Calu3 (cell line): ENCODE measurements at places on chromosomes 7 and 10.

DNA sequence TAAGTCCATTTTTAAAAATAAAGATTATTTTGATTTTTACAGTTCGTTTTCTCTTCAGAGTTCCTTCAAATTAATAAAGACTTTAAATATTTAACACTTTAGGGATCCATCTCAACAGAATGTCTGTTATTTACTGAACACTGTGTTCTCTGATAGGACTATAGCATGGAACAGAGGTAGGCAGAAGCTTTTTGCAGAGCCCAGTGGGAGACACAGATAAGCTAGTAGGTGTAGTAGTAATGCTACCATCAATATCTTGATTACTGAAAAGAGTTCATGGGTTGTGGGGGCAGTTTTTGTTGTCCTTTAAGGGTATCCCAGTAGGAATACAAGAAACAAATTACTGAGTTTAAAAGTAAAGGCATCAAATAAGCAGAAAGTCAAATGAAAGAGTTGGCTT is 140.5 kb downstream of the HBP1 start:
- DNase-seq, result no peak

DNA sequence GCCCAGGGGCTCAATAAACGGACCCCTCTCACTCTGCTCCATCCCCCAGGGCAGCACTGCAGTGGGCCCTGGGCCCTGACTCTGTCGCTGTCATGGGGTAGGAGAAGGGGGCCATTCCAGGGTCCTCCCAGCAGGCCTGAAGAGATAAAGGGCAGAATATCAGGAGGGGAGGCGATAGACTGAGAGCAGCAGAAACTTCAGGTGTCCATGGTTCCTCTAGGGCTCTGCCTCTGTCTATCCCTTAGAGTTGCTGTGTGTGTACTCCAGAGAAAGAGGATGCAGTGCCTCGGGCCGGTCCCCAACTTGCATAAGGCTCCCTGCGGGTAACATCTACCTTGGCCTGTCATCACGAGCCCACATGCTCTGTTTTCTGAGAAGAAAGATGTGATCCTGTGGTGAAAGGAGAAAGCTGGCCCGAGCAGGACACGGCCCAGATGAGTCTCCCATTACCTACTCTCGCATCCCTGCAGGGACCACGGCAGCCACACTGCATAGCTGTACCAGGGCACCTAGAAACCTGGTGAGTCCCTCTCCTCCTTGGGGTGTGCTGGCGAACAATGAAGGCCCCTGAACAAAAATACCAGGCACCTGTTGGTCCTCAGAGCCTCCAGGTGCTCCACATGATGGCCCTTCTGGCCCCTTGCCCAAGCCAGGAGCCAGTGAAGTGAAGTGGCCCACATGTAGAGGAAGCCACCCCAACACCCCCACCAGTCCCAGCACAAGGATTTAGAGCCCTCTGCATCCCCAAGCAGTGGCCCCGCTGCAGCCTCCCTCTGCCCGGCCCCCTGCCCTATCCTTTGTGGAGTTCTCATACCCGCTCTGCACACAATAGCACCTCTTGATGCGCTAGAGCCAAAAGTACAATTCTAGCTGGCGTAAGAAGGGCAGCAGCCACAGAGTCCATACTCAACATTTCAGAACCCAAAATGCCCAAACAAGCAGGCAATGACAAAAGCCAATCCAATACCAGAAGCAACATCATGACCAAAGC is 106.8 kb downstream of the ARHGAP22 start:
- DNase-seq, result no peak

DNA sequence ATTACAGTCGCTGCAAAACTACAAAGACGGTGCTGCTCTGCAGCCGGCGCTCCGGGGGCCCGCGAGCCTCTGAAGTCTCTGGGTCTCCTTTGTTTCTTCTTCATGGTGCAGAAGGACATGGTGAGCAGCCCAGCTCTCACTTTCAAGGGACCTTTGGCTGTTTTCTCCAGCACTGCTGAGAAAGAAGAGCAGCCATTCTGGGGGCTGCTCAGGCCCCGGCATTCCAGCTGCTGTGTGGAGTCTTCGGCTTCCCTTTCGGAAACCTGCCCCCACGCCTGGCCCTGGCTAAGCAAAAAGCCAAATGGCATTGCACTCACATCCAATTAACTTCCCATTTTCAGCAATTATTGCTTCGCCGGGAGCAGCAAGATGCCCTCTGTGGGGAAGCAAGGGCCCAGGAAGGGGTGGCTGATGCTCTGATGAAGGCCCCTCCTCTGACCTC is 555.7 kb downstream of the PTPRN2 start:
- DNase-seq, result no peak

GRCh38 chr10:30828680-30829079 is 199.1 kb upstream of the LYZL2 start:
- DNase-seq, result no peak

GRCh38 chr7:45585628-45586027 is 11.5 kb downstream of the ADCY1 start:
- no peak for DNase-seq

GRCh38 chr10:30940256-30940655 is 91.4 kb downstream of the ZNF438 start:
- DNase-seq, result no peak

DNA sequence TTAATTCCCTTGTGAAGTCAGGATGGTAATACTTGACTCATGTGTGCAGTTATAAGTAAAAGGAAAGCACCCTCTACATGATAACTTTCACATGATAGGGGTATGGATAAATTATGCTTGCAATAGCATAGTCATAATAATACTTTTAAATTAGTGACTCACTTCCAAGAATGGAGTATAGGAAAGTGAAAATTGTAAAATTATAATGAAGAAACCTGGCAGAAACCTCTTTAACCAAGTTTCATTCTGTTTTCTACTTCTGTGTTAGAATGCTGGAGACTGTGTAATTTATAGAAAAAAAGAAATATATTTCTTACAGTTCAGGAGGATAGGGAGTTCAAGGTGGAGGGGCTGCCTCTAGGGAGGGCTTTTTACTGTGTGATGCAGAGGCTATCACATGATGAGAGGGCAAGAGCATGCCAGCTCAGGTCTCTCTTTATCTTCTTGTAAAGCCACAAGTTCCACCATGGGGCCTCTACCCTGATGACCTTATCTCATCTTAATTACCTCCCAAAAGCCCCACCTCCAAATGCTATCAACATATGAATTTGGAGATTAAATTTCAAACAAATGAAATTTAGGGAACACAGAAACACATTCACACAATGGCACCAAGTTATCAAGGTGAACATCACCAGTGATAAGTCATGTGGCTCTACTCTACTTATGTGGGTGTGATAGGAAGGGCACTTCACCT is 43.2 kb downstream of the HDAC9 start:
- no peak for DNase-seq

DNA sequence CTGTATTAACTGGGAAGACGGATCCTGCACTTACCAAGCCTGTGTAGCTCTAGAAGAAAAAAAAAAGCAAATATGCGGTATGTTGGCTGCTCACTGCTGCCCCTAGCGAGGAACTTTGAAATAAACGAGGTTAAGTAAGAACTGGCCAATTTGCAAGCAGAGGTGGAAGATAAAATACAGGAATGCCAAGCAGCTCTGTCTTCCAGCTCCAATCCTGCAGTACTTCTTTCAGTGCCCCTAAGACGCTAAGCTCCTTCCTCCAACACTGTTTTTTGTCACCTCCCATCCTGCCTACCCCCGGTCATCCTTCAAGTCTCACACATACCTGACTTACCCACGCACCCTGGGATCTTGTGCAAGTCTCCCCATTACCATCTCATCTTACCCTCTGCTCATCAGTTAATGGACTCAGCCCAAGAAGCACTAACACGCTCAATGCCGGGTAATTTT is 809 bp downstream of the C10orf143 start:
- DNase-seq, result peak; percentile 70

- DNase-seq, result no peak
Observed at GRCh38 chr10:126423732-126424491, 35.6 kb upstream of the ADAM12 start.

DNA sequence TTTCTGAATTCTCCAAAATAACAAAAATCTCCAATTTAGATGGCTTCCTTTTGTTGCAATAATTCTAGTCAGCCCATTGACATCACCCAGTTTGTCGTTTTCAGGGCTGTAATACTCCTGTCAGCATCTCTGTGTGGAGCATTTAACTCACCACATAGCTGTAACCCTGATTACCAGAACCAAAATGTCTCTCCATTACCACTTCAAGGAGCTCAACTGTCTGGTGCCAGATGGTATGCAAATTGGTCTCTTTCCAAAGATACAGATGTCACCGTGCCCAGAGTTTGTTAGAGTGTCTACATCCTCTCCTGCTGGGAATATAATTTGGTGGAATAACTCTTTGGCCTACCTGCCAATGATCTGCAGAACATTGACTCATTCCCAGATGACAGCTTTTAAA is 350.3 kb upstream of the POT1 start:
- DNase-seq, result no peak

- DNase-seq, result no peak
Observed at GRCh38 chr10:42970451-42971250, 106.2 kb upstream of the RET start.

DNA sequence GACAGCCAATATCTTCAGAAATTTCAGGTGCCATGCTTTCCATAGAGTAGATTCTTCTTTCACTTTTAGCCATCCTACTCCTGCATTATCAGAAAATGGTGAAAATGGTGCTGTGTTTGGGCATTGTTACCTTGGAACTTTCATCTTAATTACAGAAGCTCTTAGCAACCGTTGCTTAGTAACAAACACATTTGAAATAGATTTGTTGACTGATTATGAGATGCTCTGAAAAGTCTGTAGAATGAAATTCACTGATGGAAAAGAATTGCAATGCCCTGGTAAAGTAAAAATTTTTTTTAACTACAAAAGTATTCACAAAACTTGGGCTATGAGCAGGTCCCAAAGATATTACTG is 249.3 kb upstream of the NEBL start:
- no peak for DNase-seq

DNA sequence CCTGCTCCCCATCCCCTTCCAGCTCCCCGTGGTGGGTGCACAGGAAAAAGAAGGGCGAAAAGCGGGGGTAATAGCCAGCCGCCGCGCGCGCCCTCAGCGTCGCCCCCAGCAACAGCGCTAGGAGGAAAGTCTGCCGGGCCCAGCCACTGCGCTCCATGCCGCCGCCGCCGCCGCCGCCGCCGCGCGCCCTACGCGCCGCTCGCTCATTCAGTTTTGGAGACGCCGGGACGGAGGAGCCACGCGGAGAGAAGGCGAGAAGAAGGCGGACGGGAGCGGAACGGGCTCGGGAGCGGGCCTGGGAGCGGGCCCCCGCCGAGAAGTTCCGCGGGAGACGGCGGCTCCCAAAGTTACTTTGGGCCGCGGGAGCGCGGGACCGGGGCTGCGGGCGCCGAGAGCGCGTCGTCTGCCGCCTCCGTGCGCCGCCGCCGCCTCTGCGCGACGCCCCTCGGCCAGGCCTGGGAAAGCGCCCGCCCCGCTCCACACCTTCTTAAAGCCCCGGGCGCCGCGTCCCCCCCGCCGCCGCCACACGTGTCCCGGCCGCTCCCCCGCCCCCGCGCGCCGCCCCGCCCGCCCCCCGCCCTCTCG is at the start of gene RELN:
Gene RELN, minus strand, starts transcription at position 459 of the 585 bp plus-strand sequence. Its CDS starts 302 bp downstream, at position 157.
- DNase-seq, result peak; percentile 9

DNA sequence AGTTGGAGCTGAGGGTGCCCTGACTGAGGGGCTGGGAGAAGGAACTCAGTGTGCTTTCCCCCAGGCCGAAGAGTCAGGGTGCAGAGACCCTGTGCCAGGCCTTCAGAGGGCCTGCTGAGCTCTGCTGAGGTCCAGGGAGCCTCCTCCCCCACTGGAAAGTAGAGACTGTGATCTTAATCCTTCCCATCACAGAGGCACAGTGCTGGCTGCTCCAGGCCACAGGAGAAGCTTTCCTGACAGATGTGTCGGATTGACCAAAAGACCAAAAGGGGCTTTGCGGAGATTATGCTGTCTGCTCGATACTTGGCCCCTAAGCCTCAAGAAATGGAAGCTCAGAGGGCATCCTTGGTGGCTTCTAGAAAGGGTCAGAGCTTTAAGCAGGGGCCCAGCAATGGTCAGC is 32.9 kb upstream of the BTRC start:
- DNase-seq, result no peak
